ENCODE measurements at places on chromosomes 12 and 14.

- DNase-seq, result no peak
Measured at GRCh38 chr12:92210071-92210470, 64.4 kb upstream of the BTG1 start.

- no peak for DNase-seq
Measured at GRCh38 chr12:94208622-94208966, 60.2 kb downstream of the PLXNC1 start.

GRCh38 chr14:72881543-72881942 is 12.4 kb downstream of the DPF3 start:
- no peak for DNase-seq

DNA sequence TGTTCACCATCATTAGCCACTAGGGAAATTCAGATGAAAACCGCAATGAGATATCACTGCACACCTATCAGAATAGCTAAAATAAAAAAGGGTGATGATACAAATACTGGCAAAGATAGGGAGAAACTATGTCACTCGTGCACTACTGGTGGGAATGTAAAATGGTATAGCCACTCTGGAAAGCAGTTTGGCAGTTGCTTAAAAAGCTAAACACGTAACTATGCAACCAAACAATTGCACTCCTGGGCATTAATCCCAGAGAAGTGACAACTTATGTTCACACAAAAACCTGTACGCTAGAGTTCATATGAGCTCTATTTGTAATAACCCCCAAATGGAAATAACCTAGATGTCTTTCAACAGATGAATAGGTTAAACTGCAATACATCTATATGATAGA is 35.4 kb downstream of the GPR135 start:
- DNase-seq, result no peak

DNA sequence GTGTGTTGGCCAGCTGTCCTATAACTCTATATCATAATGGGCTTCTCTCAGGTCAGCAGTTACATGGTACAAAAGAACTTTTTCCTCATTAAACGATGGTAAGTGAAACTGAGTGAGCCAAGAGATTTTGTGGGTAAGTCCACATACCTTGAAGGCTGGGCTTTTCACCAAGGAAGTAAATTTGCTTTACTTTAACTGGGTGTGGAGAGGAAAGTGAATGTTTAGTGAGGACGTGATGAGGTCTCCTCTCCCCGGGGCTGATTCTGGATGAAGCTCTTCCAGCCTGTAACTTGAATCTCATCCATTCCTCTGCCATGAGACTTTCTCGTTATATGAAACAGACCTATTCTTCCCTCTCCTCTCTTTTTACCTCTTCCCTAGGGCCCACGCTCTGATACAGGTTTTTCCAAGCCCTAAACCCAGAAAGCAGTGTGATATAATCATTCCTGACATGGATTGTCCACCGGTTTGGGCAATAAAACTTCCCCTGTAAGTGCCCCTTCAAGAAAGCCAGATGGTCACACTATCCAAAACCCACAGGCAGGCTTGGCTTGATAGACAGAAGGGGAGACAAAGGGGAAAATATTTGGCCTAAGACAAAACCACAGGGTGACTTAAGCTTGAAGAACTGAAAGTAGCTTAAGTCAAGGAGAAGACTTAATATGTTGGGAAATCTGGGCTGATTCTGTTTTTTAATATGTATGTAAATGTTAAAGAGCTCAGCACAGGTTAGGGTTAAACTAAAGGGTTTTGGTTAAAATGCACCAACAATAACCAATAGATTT is 50.3 kb downstream of the CIT start:
- no peak for DNase-seq

DNA sequence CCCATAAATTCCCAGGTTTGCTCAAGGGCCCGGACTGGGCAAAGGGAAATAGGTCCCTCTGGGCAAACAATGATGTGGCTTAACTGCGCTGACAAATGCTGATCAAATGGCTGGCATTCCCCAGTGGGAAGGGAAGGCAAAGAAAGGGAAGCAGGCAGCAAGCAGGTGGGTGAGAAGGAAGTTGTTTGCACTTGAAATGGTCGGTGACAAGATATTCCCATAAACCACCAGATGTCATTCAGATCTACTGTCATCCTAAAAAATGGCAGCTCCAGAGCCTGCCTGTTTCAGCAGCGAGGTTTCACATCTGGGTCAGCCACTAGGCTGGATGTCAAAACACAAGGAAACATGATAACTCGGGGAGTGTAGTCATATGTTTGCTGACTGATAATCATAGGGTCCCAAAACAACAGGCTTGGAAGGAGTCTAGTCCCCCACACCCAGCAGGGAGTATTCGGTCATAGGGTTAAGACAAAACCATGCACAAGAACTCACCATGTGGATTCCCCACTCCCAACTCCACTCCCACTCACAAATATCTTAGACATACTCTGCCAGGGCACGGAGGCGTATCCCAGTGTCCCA is 37.9 kb upstream of the MDM1 start:
- DNase-seq, result no peak

GRCh38 chr14:50756300-50756699 is 74.7 kb downstream of the NIN start:
- no peak for DNase-seq

GRCh38 chr12:38279756-38280155 is 36.8 kb upstream of the ALG10B start:
- no peak for DNase-seq

DNA sequence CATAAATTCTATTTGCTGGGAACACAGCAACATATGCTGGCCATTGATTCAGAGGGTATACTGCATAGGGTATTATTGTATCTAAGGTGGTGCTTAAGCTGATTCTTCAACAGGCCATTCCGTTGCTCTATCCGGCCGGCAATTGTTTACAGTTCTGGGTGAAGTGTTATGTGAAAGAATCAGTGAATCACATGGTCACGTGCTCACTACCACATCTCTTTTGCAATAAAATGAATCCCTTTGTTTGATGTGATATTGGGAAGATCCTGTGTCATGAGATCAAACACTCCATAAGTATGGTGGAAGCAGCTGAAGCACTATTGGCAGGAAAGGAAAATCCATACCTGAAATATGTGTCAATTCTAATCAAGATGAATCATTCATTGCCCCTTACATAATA is 7.6 kb upstream of the USP15 start:
- DNase-seq, result no peak

GRCh38 chr14:77053046-77053841 is 24.7 kb upstream of the IRF2BPL start:
- peak; percentile 52 for DNase-seq

- DNase-seq, result no peak
Measured at GRCh38 chr14:90905531-90905930, 89.3 kb upstream of the TTC7B start.

DNA sequence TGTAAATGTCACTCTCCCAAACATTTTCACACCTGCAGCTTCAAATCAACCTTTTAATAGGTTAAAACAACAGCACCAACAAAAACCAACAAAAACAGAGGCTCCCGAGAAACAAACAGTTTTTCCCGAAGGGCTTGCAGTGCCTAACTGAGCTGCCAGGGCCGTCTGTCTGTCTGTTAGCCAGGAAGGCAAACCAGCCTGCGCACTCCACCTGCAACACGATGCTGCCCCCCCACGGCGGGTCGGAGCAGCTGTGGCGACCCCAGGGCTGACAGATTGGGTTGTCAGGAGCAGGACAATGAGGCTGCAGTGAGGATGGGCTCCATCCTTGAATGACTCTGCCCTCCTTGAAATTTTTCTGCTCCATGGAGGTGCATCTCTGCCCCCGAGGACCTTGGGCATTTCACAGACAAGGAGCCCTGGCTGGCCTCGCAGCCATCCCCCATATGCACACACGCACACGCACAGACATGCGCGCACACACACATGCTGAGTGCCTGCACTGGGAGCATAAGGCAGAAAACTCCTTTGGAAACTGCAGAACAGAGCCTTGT is 2.6 kb downstream of the RTL1 start:
- DNase-seq, result no peak

GRCh38 chr12:124947561-124948398 is 33.3 kb upstream of the UBC start:
- DNase-seq, result peak; percentile 47

DNA sequence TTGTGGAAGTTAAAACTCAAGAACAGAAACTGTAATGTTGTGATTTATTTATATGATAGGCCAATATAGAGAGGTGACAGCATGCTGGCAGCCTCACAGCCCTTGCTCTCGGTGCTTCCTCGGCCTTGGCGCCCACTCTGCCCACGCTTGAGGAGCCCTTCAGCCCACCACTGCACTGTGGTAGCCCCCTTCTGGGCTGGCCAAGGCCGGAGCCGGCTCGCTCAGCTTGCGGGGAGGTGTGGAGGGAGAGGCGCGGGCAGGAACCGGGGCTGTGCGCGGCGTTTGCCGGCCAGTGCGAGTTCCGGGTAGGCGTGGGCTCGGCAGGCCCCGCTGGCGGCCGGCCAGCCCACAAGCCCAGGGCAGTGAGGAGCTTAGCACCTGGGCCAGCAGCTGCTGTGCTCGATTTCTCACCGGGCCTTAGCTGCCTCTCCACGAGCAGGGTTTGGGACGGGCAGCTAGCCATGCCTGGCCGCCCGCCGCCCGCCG is 65.8 kb upstream of the SLC8A3 start:
- DNase-seq, result peak; percentile 2

DNA sequence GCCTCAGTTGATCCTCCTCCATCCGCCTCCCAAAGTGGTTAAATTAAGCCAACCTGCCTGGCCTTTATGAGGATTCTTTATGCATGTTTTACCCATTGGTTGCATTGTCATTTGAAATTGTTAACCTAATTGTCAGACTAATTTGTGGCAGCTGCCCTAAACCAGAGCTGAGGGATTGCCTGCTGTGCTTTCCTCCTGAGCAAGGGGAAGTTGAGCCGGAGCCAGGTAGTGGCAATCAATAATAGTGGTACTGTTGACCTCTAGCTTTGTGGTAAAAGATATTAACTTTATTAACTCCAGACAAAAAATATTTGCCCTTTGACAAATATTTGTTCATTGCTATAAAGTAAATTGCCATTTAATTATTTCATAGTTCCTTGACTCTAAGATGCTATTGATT is 5.6 kb upstream of the HEBP1 start:
- DNase-seq, result no peak

GRCh38 chr14:87995500-87996290 is 2.7 kb upstream of the GALC start:
- DNase-seq, result no peak

DNA sequence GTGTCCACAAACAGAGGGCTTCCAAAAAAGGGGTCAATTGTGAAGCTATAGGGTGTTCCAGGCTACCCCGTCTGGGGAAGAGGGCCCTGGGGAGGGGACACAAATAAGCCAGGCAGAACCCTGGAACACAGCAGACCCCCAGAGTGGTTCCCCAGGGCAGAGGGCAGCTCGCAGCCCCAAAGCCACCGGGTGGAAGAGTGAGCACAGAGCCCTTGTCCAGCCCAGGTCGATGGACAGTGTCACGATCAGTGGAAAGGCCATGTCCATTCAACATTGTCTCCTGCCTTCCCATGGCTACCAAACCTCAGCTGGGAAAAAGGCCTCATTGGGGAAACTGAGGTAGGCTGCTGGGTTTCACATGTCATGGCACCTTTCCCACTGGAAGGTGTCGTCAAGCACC is 131.4 kb downstream of the DICER1 start:
- no peak for DNase-seq

- DNase-seq, result no peak
Measured at GRCh38 chr12:122021193-122021821, 377 bp upstream of the BCL7A start.

DNA sequence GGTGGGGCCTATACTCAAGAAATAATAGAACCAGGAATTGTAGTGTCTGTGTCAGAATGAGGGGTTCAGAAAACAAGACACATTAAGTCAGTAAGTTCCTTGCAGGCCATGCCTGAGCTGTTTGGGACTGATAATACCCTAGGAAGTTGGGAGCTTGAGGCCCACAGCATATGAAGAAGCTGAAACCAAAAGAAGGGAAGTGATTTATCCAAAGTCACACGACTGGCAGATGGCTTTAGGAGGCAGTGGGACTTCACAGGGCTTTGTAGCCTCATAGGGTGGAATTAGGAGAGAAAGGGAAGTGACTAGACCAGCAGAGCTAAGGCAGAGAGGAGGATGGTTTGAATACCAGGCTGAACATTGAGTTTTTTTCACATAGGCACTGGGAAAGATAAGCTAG is 56.6 kb upstream of the SRSF5 start:
- no peak for DNase-seq

Data from cerebellum (tissue), 4 donors.